ENCODE measurements at places on chromosomes 11 and 22. TPM values are rescaled to one million over a fixed set of nuclear protein-coding genes. Genes with fewer than 3 reads are reported as not detected.

The SCN3B gene
- 8.9 TPM for total RNA-seq

The BMAL1 gene
- total RNA-seq: 18.8 TPM

The DEPDC7 gene
- total RNA-seq: 9.9 TPM

The RASD2 gene
- total RNA-seq: 1.0 TPM

The SPI1 gene
- total RNA-seq: 2.6 TPM

The ADORA2A gene
- 10.4 TPM for total RNA-seq

The DDIAS gene
- 1.6 TPM for total RNA-seq

The CD3G gene
- total RNA-seq: under 0.01 TPM

The BIK gene
- total RNA-seq: 0.52 TPM

The ELFN2 gene
- total RNA-seq: under 0.01 TPM

The MN1 gene
- total RNA-seq: 2.6 TPM

The NPTXR gene
- total RNA-seq: 1.6 TPM

The CELSR1 gene
- 2.1 TPM for total RNA-seq

The SYCE3 gene
- not detected for total RNA-seq

The OR52N4 gene
- not detected for total RNA-seq

The MMP1 gene
- 0.52 TPM for total RNA-seq

The FAM227A gene
- total RNA-seq: 0.52 TPM

The RAB38 gene
- total RNA-seq: 1.6 TPM
